NCI-H2081 treated with DMSO at 0.1 percent for 48 hours (cell line): ENCODE measurements at places on chromosomes 13 and 19.

GRCh38 chr13:32669030-32669646 lies 82.9 kb downstream of the PDS5B start:
- peak; percentile 49 for DNase-seq

DNA sequence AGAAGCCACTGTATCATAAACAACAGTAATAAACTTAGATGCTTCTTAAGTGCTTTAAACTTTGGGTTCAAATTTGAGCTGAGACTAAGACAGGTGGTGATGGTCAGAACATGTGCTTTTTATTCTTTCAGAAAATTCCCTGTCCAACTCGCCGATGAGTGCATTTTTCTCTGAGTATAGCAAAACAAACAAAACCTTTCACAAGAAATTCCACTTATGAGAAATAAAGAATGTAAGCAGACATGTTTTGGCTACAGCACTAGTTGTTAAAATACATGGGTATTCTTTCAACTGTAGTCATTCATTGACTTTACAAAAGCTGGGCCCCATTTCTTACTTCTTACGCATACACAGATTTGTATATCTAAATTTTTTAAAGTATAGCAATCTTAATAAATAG lies 125.6 kb downstream of the SPRY2 start:
- DNase-seq = no peak

GRCh38 chr19:41131186-41131585 lies 17.0 kb downstream of the CYP2F1 start:
- DNase-seq = no peak

GRCh38 chr13:61857198-61857597 lies 441.5 kb upstream of the PCDH20 start:
- no peak for DNase-seq

DNA sequence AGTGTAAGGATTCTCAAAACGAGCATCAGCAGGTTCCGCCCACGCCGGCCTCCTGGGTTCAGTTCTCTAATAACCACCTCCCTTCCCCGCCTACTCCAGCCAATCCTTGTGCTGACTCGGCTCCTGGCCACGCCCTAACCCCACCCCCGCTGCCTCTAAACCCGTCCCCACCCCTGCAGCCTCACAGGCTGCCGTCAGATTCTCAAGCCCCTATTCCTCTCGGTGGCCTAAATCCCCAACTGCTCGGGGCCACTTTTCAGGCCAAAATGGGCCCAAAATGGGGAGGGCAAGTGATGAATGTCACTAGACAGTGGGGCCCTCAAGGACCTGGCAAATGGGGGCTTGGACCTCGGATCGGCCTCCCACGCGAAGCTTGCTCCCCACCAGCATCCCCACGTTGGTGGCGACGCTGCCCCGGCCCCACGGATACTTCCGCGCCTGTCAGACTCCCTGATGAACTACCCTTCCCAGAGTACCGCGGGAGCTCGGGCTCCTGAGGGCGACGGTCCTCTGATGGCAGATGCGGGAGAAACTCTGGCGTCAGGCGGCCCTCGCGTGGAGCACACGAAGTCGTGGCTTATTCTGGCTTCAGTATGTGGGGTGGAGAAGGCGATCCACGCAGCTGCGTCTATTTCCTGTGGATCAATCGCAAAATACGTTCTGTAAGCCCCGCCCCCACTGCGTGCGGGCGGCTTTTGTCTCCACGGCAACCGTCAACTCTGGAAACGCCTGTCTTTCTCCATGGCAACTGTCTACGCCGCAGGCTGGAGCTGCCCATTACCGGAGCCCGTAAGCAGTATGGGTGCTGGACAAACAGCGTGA lies 24.8 kb downstream of the ZNF473 start:
- peak; percentile 4 for DNase-seq

DNA sequence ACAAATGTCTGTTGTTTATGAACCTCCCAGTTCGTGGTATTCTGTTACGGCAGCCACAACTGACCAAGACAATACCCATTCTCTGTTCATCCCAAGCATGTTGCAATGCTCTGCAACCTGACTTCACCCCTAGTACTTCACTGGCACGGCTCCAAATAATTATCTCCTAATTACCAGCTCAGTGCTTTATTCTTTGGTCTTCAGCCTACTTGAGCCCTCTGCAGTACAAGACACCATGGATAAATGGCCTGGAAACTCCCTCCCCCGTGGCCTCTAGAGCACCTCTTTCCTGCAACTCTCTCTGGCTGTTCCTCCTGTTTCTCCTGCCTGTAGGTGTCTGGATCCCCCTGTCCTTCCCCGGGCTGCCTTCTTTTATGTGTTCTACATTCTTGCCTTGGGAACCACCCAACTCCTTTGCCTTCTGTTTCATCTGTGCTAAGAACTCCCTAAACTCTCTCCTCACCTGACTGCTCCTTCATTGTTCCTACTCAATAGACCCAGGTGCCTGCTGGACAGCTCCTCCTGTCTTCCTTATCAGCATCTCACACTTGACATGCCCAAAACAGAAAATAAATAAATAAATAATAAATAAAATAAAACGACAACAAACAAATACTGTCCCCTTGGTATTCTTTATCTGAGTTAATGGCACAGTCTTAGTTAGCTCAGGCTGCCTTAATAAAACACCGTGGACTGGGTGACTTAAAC lies 200.4 kb upstream of the IPO5 start:
- DNase-seq = no peak

DNA sequence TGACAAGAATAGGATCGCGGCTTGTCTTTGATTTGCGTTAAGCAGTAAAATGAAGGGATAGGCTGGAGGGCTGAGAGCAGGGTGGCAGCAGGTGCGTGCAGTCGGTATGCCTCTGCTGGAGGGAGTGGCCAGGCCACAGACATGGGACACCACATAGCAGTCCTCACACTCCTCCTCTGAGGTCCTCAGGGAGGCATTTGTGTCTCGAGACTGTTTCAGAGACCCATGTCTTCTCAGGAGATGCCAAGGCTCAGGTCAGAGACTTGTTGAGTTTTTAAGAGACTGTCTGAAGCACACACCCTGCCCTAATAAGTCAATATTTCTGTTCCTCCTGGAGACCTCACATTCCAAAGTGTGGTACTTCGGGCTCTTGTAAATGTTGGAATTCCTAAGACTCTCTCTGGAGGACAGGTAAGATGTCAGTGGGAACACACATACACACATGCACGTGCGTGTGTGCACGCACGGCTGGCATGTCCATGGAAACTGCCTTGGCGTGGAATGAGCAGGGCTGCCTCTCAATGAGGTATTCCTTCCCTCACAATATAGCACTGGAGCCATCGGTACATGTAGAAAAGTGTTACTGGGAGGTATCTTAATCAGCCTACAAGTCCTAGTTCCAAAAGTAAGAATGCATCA lies 46.4 kb downstream of the COL4A2 start:
- no peak for DNase-seq

GRCh38 chr13:111061358-111062045 lies 53.6 kb upstream of the ARHGEF7 start:
- no peak for DNase-seq

GRCh38 chr13:57666131-57666953 lies 34.8 kb downstream of the PCDH17 start:
- DNase-seq = no peak

DNA sequence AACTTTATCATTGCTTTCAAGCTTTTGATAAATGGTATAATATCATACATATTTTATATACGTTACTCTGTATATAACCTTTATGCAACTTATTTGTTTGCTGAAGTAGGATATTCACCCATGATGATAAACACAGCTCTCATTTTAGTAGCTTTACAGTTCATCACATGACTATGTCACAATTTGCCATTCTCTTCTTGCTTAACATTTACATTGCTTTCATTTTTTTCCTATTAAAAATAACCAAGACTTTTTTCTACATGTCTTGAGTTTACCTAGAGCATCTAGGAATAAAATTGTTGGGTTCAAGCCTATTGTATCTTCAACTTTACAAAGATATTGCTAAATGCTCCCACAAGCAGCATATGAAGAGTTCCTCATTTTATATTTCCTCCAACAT lies 54.0 kb downstream of the KCNRG start:
- no peak for DNase-seq
